Suprapubic skin (tissue), 4 donors: ENCODE measurements at places on chromosomes 2 and 18. TPM values are rescaled to one million over a fixed set of nuclear protein-coding genes. Genes with fewer than 3 reads are reported as not detected.

The TMEM200C gene
- 0.08 TPM for total RNA-seq

The C2orf78 gene
- total RNA-seq = not detected

The MC2R gene
- total RNA-seq = not detected

The PAX8 gene
- total RNA-seq = 7.7 TPM

DNA sequence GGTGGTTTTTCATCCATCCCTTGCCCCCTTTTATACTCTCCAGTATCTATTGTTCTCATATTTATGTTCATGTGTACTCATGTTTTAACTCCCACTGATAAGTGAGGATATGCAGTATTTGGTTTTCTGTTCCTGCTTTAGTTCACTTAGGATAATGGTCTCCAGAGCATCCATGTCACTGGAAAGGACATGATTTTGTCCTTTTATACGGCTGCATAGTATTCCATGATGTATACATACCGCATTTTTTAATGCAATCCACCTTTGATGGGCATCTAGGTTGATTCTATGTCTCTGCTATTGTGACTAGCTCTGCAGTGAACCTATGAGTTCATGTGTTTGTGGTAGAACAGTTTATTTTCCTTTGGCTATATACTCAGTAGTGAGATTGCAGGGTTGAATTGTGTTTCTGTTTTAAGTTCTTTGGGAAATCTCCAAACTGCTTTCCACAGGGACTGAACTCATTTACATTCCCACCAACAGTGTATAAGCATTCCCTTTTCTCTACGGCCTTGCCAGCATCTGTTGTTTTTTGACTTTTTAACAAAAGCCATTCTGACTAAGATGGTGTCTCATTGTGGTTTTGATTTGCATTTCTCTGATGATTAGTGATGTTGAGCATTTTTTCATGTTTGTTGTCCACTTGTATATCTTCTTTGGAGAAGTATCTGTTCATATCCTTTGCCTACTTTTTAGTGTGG lies 420.2 kb downstream of the THSD7B start:
- H3K27ac ChIP-seq = no peak overlapping the region
- no peaks in the 10 kb centered on the region for H3K4me1 ChIP-seq
- H3K4me3 ChIP-seq = no peak overlapping the region
- H3K27me3 ChIP-seq = no peaks in the 10 kb centered on the region

DNA sequence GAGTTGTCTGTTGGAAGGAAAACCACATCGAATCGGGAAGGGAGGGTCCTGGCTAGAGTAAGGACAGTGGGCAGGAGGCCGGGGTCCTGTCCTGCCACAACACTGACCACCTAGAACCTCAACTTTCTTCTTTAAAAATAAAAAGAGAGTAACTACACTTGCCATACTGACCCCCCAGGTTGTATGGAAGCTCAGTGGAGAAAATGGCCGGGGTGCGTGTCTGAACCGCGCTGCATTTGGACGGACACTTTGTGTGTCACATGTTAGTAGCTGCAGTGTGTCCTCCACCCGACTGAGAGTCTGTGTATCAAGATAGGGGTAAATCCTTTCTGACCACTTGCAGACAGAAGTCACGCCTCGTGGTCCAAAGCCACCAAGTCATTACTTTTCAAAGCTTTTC lies 87.0 kb downstream of the GBX2 start:
- H3K27me3 ChIP-seq = no peaks in the 10 kb centered on the region
- no peak overlapping the region for H3K4me3 ChIP-seq
- H3K36me3 ChIP-seq = no peaks in the 10 kb centered on the region
- H3K27ac ChIP-seq = no peak overlapping the region
- H3K4me1 ChIP-seq = peaks cover 3% of the 10 kb centered on the region

- no peaks in the 10 kb centered on the region for H3K27me3 ChIP-seq
- no peaks in the 10 kb centered on the region for H3K4me1 ChIP-seq
- no peaks in the 10 kb centered on the region for H3K36me3 ChIP-seq
- no peak overlapping the region for H3K4me3 ChIP-seq
- no peak for DNase-seq
- H3K27ac ChIP-seq = no peak overlapping the region
Measured at GRCh38 chr2:179685146-179685545, 176.3 kb downstream of the ZNF385B start.
